Airway epithelial cell (primary cell): ENCODE measurements at places on chromosomes 7 and 10. TPM values are rescaled to one million over a fixed set of nuclear protein-coding genes. Genes with fewer than 3 reads are reported as not detected.

SVOPL gene
- 0.14 TPM in 1 of 2 replicates, not detected in the other for total RNA-seq

INMT gene
- total RNA-seq = 0.28 and 0.42 TPM in 2 replicates

USP6NL gene
- 8.5 and 12.7 TPM in 2 replicates for total RNA-seq

TCAF1 gene
- total RNA-seq = 29.7 and 32.7 TPM in 2 replicates

CALHM1 gene
- total RNA-seq = not detected in 2 replicates

ADRB1 gene
- 0.23 and 0.28 TPM in 2 replicates for total RNA-seq

FANK1 gene
- 6.1 and 10.2 TPM in 2 replicates for total RNA-seq

LIPK gene
- total RNA-seq = 1.4 and 1.9 TPM in 2 replicates

HGF gene
- 0.23 and 0.49 TPM in 2 replicates for total RNA-seq

TMEM213 gene
- total RNA-seq = not detected in 2 replicates

SYT15B gene
- under 0.01 TPM in 1 of 2 replicates, not detected in the other for total RNA-seq

MUC3A gene
- not detected in 2 replicates for total RNA-seq

SHH gene
- total RNA-seq = under 0.01 TPM in 1 of 2 replicates, not detected in the other

CYP26C1 gene
- not detected in 2 replicates for total RNA-seq

IGF2BP3 gene
- total RNA-seq = 22.0 and 28.0 TPM in 2 replicates

COL17A1 gene
- total RNA-seq = 507 and 607 TPM in 2 replicates

LMBR1 gene
- total RNA-seq = 33.7 and 53.8 TPM in 2 replicates

PDE6C gene
- total RNA-seq = not detected in 2 replicates

DNAAF5 gene
- 57.6 and 65.0 TPM in 2 replicates for total RNA-seq

LOXL4 gene
- 0.14 and 0.42 TPM in 2 replicates for total RNA-seq

C1QL3 gene
- total RNA-seq = not detected in 2 replicates

TRPV5 gene
- not detected in 2 replicates for total RNA-seq

FAM180A gene
- not detected in 2 replicates for total RNA-seq

PLAU gene
- total RNA-seq = 167 and 177 TPM in 2 replicates

KEL gene
- total RNA-seq = 0.14 TPM in 1 of 2 replicates, not detected in the other

CRTAC1 gene
- not detected in 2 replicates for total RNA-seq

C10orf62 gene
- not detected in 2 replicates for total RNA-seq

PAPOLB gene
- not detected in 2 replicates for total RNA-seq

WDR11 gene
- total RNA-seq = 23.8 and 36.3 TPM in 2 replicates

NUTM2A gene
- total RNA-seq = 0.93 and 2.4 TPM in 2 replicates

FXYD4 gene
- not detected in 2 replicates for total RNA-seq

NXPH1 gene
- not detected in 2 replicates for total RNA-seq

VSTM4 gene
- 0.05 and 0.07 TPM in 2 replicates for total RNA-seq

KLF14 gene
- total RNA-seq = not detected in 2 replicates

ACTR3C gene
- 0.88 and 1.8 TPM in 2 replicates for total RNA-seq

LRRD1 gene
- total RNA-seq = not detected in 2 replicates

NKX2-3 gene
- total RNA-seq = not detected in 2 replicates

SFXN4 gene
- total RNA-seq = 26.2 and 26.7 TPM in 2 replicates

SMARCD3 gene
- total RNA-seq = 3.7 and 8.1 TPM in 2 replicates

LUC7L2 gene
- 46.5 and 50.9 TPM in 2 replicates for total RNA-seq

PHTF2 gene
- total RNA-seq = 11.4 and 17.7 TPM in 2 replicates

SAMD9L gene
- total RNA-seq = 0.19 and 0.85 TPM in 2 replicates

TAS2R4 gene
- 0.42 and 0.49 TPM in 2 replicates for total RNA-seq

MSMB gene
- total RNA-seq = 0.84 and 2.0 TPM in 2 replicates

XRCC2 gene
- 4.3 and 6.1 TPM in 2 replicates for total RNA-seq

ZCCHC24 gene
- 2.3 and 2.5 TPM in 2 replicates for total RNA-seq

SNCG gene
- 8.9 and 14.5 TPM in 2 replicates for total RNA-seq

HMX3 gene
- total RNA-seq = not detected in 2 replicates

TBX20 gene
- not detected in 2 replicates for total RNA-seq

TPK1 gene
- total RNA-seq = 0.74 and 1.1 TPM in 2 replicates

CCDC3 gene
- 15.7 and 16.6 TPM in 2 replicates for total RNA-seq

ZMYND11 gene
- total RNA-seq = 19.7 and 23.8 TPM in 2 replicates

PRSS37 gene
- total RNA-seq = not detected in 2 replicates

EMX2 gene
- not detected in 2 replicates for total RNA-seq

NAT16 gene
- total RNA-seq = not detected in 2 replicates

OR2A12 gene
- total RNA-seq = not detected in 2 replicates

SPDYE8 gene
- total RNA-seq = not detected in 2 replicates
